Effector memory CD4-positive, alpha-beta T cell (primary cell): ENCODE measurements at places on chromosomes 11 and 22.

DNA sequence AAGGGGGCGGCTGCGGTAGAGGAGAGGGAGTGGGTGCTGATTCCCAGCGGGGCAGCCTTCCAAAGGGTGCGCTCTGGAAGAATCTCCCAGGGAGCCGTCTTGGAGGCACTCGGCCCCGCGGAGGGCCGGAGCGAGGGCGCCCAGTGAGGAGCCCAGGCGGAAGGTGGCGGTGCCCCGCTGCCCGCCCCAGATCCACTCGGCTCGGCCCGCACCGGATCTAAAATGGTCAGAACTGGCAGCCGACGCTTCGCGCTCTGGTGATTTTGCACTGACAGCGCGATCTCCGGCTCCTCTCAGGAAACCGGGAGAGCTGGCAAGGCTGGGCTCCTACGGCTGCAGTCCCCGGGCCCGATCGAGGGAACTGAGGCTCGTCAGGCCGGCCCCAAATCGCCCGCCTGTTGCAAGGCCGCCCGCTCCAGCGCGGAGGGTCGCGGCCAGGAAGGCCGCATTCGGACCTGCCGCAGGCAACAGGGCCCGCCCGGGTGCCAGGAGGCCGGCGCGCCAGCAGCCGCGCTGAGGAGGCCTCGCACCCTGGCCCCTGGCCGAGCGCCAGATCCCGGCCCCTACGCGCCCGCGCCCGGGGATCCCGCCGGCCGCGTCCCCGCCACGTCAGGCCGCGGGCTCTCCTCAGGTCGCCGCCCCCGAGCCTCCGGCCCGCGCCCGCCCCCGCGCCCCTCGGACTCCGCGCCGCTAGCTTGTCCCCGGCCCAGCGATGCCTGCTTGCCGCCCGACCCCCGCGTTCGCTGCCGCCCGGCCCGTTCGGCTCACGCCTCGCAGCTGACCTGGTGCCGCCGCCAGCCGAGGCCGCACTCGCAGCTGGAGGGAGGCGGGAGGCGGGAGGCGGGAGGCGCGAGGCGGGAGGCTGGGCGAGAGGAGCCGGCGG is at the start of gene KLHL22:
KLHL22 (minus strand) TSS at position 818 of the 883 bp plus-strand sequence. CDS start 6,584 bp downstream, outside the sequence.
- peak within 1 kb of the TSS; percentile 93 for H3K27ac ChIP-seq
- no peak for DNase-seq
- peak within 1 kb of the TSS; percentile 77 for H3K4me3 ChIP-seq
- no peaks in the 10 kb centered on the region for H3K27me3 ChIP-seq
- peaks cover 17% of the 10 kb centered on the region for H3K4me1 ChIP-seq

DNA sequence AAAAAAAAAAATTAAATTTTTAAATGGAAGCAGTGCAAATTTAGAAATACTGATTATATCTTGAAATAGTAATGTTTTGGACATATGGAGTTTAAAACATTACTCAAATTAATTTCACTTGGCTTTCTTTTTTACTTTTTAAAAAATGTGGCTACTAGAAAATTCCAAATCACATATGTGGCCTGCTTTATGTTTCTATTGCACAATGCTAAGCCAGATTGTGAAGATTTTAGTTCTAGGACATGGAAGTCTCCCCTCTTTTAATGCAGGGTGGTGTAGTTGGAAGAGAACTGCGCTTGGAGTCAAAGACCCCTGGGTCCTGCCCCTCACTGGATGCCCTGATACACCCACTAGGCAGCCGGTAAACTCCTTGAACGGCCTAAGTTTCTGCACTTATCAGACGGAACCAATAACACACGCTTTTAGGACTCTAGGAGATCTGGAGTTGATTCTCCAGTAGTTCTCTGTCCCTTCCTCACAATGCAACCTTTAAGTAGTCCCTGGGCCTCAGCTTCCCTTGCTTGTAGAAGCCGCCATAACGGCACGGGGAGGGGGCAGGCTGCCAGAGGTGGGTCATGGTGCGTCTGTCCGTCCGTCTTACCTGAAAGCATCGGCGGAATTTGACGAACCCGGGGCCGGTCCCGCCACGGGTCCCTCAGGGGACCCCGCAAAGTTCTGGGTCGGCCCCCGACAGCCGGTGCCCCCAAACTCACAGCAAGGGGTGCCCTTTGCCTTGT is 505 bp downstream of the FAM227A start:
- peaks cover 14% of the 10 kb centered on the region for H3K4me1 ChIP-seq
- peak overlapping the region; percentile 96 for H3K27ac ChIP-seq

GRCh38 chr11:44244639-44245310 is 65.2 kb downstream of the ALX4 start:
- no peak overlapping the region for H3K27ac ChIP-seq
- no peaks in the 10 kb centered on the region for H3K27me3 ChIP-seq
- peaks cover 16% of the 10 kb centered on the region for H3K36me3 ChIP-seq
- no peak overlapping the region for H3K4me3 ChIP-seq

DNA sequence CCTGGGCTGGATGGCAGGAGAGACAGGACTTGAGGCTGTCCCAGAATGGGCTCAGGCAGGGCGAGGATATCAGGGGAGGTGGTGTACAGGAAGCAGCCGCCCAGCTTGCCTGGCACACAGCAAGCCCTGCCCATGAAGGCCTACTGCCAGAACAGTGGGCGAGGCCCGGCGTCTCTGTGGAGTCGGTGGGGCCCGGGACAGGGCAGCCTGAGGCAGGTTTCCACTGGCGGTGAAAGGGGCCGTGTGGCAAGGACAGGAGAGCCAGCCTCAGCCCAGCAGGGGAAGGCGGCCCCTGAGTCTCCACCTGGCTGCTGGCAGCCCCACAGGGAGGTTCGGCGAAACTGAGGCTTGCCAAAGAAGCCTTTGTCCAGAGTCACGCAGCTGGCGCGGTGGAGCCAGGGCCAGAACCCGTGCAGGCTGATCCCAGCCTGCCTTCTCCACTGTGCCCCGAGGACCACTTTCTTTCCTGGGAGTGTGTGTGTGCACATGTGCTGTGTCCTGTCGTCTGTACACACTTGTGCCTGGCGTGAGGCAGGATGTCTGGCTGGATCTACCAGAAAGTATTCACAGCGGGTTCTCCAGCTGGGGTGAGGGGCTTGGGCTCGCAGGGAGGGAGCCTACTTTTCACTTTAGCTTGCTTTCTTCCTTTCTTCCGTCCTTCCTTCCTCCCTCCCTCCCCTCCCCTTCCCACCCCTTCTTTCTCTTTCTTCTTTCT is 1.2 kb downstream of the TSPO start:
- H3K36me3 ChIP-seq, result peaks cover 3% of the 10 kb centered on the region
- peak; percentile 36 for DNase-seq
- peaks cover 16% of the 10 kb centered on the region for H3K4me1 ChIP-seq
- peak overlapping the region; percentile 91 for H3K4me3 ChIP-seq
- H3K27ac ChIP-seq, result peak overlapping the region; percentile 67

GRCh38 chr11:32886180-32886579 is 6.4 kb upstream of the QSER1 start:
- no peaks in the 10 kb centered on the region for H3K4me1 ChIP-seq
- no peak for DNase-seq
- no peaks in the 10 kb centered on the region for H3K36me3 ChIP-seq
- no peaks in the 10 kb centered on the region for H3K27me3 ChIP-seq

DNA sequence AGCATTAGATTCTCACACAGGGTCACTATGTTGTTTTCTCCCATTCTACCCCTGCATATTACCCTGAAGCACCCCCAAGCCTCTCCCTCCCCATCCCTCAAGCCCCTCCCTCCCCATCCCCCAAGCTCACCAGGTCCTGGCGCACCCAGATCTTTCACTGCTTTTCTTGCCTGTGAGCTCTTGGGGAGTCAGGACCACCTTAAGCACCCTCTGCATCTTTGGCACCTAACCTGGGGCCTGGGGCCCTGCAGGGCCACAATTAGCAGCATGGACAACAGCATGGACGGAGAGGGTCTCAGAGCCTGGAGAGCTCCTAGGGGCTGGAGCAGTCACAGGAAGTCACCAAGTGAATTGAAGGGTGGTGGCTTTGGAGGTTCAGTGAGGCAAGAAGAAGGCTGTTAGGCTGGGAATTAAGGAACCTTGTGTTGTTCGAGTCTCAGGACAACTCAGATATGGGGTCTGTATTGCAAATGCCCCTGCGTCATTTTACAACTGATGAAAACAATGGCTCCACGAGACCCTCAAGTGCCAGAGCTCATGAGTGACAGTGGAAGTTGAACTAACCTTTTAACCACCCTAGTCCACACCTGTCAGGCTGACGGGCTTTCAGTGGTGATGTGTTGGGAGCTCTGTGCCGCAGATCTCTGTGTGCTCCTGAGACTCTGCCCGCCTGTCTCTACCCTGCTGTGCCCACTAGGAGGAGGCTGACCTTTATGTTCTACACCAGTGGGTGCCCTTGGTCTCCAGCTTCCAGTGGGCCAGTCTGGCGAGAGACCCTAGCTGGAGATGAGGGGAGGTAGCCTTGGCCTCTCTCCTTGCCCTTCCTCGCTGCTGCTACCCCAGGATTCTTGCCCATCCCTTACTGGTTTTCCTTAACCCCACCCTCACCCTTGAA is 111.3 kb upstream of the OR4B1 start:
- DNase-seq, result no peak
- H3K4me3 ChIP-seq, result no peak overlapping the region

DNA sequence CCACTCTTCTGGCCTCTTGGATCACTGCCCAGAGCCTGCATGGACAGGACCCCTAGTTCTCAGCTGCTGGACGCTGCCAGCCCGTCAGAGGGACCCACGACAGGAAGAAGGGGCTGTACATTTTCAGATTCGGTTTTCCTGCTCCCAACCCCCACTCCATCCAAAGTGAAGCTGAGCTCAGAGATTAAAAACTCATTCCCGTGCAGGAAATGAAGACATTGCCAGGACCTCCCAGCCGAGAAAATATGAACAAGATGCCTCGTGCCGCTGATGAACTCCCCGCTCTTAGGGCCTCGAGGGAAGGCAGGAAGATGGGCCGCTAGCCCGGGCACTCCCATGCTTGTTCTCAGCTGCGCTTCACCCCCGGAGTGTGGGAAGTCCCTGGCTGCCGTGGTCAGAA is 36.1 kb downstream of the RPUSD4 start:
- H3K4me1 ChIP-seq, result no peaks in the 10 kb centered on the region
- no peaks in the 10 kb centered on the region for H3K27me3 ChIP-seq
- no peak overlapping the region for H3K27ac ChIP-seq
- no peaks in the 10 kb centered on the region for H3K36me3 ChIP-seq
- no peak overlapping the region for H3K4me3 ChIP-seq

- H3K36me3 ChIP-seq, result no peaks in the 10 kb centered on the region
- no peak for DNase-seq
- H3K27ac ChIP-seq, result no peak overlapping the region
- no peaks in the 10 kb centered on the region for H3K4me1 ChIP-seq
- no peak overlapping the region for H3K4me3 ChIP-seq
- H3K27me3 ChIP-seq, result no peaks in the 10 kb centered on the region
These were observed 51.1 kb downstream of the COMMD9 start for GRCh38 chr11:36238036-36238631.

GRCh38 chr11:122977470-122978298 is 4.0 kb downstream of the BSX start:
- no peak for DNase-seq
- no peak overlapping the region for H3K27ac ChIP-seq
- H3K4me1 ChIP-seq, result no peaks in the 10 kb centered on the region
- H3K27me3 ChIP-seq, result peaks cover 58% of the 10 kb centered on the region
- H3K36me3 ChIP-seq, result no peaks in the 10 kb centered on the region

DNA sequence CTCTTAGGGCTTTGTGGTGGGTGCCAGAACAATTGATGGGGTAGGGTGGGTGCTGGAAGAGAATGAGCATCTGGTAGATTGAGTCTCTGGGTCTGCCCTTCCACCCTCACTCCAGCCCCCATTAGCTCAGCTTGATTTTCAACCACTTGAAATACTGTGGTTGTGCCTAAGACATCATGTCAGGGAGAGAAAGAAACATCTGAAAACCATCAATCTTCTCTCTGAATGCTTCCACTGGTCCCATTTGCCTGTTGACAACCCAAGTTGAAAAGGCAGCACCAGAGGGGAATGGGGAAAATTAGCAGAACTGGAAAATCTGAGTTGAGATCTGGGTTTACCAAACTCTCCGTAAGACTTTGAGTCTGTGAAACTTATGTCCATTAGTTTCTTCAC is 26.1 kb downstream of the CD44 start:
- peaks cover 94% of the 10 kb centered on the region for H3K4me1 ChIP-seq
- no peak for DNase-seq
- H3K27ac ChIP-seq, result peak overlapping the region; percentile 99
- no peaks in the 10 kb centered on the region for H3K27me3 ChIP-seq

GRCh38 chr11:123020968-123021367 is 39.3 kb upstream of the BSX start:
- no peak overlapping the region for H3K27ac ChIP-seq
- peaks cover 4% of the 10 kb centered on the region for H3K4me1 ChIP-seq
- no peak overlapping the region for H3K4me3 ChIP-seq
- H3K27me3 ChIP-seq, result no peaks in the 10 kb centered on the region
- DNase-seq, result no peak
- H3K36me3 ChIP-seq, result no peaks in the 10 kb centered on the region

- peaks cover 6% of the 10 kb centered on the region for H3K36me3 ChIP-seq
- no peak for DNase-seq
- H3K4me1 ChIP-seq, result peaks cover 31% of the 10 kb centered on the region
- H3K4me3 ChIP-seq, result no peak overlapping the region
- no peak overlapping the region for H3K27ac ChIP-seq
These were observed 3.2 kb downstream of the TPP1 start for GRCh38 chr11:6615882-6616585.

DNA sequence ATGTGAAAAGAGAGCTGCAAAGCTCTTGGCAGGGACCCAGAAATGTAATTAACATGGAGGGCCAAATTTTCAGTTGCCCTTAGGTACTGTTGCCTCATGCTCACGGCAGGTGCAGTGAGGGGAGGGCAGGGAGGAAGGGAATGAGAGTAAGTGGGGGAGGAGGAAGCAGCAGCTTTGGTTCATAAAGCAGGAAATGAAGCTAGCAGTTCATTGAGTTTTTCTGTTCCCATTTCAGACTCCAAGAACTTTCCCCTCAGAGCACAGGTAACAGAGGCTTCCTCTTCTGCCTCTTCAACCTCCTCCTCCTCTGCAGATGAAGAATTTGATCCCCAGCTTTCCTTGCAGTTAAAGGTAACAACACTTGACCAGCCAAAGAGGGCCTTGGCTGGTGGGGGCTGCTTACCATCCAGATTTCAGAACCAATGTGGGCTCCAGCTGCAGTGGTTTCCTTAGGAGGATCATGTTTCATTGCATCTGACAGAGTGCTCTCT is 57.9 kb upstream of the PARVA start:
- H3K4me1 ChIP-seq, result peaks cover 4% of the 10 kb centered on the region
- peaks cover 6% of the 10 kb centered on the region for H3K36me3 ChIP-seq
- H3K27ac ChIP-seq, result no peak overlapping the region
- no peak for DNase-seq
- no peaks in the 10 kb centered on the region for H3K27me3 ChIP-seq

DNA sequence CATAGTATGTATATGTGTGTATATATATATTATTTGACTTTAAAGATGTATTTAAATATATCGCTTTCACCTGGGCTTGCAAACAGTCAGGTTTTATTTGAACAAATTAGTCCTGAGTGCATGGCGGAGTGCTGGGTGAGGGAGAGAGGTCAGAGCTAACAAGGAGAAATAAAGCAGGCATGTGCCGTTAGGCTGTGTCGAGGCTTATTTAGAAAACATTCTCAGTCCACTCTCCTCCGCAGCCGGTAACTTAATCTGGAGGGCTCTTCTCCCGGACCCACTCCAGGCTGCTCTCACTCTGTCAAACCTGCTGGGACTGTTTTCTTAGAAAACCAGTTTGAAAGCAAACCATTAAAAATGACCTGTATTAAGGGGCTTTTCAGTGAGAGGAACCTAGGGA is 455.9 kb downstream of the MN1 start:
- H3K27me3 ChIP-seq, result no peaks in the 10 kb centered on the region
- no peaks in the 10 kb centered on the region for H3K36me3 ChIP-seq
- no peak overlapping the region for H3K4me3 ChIP-seq
- H3K27ac ChIP-seq, result no peak overlapping the region
- DNase-seq, result no peak
